ENCODE measurements at places on chromosomes 7 and 10.

DNA sequence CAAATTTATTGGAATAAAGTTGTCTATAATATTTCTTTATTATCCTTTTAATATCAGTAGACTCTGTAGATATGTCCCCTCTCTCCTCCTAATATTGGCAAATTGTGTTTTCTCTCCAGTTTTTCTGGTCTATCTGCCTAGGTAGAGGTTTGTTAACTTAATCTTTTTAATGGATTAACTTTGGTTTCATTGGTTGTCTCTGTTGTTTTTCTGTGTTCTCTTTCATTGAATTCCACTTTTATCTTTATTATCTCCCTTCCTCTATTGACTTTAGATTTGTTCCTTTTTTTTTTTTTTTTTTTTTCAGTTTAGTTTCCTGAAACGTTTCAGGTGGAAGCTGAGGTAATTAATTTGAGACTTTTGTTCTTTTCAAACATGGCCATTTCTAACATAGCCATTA is 10.6 kb downstream of the PLEKHS1 start:
- DNase-seq: no peak

- no peak for DNase-seq
Observed at GRCh38 chr10:59831658-59832503, 74.5 kb downstream of the CCDC6 start.

DNA sequence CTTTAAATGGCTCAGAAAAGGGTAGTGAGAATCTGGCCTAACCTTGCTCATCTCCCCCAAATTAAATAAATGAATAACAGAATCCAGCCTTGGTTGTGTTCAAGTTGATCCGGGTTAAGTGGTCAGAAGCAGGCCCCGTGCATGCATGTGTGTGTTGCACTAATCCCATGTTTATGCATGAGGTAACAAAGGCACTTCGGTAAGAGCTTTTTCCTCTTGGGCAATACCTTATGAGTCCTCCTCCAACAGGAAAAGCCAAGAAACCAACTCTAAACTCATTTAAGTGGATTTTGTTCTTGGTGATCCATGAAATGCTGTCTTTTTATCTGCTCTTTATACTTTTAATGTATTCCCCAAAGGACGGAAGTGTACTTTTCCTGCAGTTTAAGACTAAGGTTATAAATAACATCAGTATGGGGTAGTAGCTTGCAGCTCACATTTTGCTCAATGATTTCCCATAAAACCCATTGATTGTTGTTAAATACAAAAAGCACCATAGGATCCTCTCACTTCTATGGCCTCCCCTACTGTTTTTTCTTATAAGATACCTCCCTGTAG is 104.9 kb upstream of the YAE1 start:
- no peak for DNase-seq

DNA sequence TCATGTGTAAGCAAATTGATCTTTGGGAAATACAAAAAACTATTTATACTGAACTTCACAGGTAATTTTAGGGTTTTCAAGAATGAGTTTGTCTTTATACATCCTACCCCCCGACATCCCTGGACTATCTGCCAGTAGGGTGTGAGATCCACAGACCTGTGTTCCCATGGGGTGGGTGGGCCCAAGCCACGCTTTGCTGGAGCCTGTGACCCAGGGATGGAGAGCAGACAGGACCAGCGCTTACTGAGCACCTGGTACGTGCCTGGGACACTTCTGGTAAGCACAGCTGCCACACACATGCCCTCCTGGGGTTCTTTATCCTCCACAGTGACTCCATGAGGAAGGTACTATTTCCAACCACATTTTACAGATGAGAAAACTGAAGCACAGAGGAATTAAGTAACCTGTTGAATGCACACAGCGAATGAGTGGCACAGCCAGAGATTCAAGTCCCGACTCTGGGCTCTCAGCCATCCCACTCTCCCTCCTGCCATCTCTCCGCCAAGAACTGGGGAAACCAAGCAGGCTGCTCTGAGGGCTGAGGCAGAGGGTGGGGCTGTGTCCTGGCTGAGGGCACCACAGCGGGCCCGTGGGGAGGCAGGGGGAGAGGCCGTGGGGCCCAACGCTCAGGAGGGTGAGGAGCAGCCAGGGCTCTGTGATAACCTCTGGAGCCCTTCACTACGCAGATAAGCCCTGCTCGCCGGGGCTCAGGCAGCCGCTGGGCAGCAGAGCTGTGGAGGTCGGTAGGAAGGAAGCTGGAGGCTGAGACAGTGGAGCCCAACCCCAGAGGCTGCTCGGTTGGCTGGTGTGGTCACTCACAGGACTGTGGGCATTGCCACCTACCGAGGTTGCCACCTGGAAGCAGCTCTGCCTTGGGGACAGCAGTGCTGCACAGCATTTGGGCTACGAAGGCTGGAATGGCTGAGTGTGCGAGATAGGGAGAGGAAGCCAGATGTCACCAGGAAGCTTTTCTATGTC is 124.2 kb downstream of the ARHGAP22 start:
- DNase-seq: no peak

- no peak for DNase-seq
Observed at GRCh38 chr10:103706762-103707161, 148.6 kb downstream of the SH3PXD2A start.

DNA sequence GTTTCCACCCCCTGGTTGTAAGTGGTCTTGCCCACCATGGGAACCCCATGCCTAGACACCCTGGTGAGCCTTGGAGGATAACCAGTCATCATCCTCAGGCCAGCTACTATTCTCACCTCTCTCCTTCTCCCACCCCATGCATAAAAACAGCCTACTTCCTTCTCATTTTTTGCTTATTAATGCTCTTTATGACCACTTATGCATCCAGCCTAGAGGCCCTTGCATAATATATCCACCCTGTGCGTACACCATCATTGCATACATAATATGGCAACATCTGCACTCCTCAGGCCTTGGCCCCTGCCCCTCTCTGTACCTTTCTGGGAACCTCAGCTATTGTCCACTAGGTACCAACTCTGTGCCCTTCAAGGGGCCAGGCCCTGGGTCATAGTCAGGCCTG is 91.0 kb downstream of the CDH23 start:
- no peak for DNase-seq

DNA sequence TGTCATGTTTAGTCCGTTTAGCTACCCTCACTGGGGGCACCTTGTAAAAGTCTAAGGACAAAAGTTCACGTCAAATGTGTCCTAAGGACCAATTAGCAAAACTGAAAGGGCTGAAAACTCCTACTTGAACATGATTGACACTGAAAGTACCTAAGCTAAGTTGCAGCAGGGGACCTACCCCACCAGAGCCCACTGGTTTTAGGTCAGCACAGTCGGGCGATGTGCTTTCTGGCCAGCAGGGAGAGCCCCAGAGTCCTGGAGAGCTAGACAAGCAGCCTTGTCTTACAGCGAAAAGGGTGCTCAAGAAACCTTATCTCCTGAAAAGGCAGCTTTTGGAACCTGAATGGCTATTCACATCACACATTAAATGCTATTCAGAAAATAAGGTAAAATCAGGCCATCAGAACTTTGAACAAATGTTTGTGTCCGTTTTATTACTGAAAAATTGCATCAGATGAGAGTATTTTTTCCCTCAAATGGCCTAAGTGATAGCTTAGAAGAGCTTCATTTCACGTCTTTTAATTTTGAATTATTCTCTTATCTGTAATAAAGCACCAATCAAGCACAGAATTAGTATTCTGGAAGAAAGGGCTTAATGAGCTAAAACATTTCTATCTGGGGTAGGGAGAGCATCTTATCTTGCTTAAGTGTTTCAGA is 52.2 kb upstream of the MKI67 start:
- DNase-seq: no peak

DNA sequence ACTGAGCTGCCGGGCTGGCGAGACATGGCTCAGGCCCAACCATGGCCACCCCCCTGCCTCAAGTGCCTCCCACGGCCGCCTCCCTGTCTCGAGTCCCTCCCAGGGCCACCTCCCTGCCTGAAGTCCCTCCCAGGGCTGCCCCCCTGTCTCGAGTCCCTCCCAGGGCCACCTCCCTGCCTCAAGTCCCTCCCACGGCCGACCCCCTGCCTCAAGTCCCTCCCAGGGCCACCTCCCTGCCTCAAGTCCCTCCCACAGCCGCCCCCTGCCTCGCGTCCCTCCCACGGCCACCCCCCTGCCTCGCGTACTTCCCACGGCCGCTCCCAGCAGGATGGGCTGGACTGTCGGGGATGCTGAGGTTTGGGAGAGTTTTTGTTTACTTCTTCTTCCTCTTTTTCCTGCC is 462.5 kb downstream of the PTPRN2 start:
- no peak for DNase-seq
